ENCODE measurements at places on chromosomes 6 and 20.

DNA sequence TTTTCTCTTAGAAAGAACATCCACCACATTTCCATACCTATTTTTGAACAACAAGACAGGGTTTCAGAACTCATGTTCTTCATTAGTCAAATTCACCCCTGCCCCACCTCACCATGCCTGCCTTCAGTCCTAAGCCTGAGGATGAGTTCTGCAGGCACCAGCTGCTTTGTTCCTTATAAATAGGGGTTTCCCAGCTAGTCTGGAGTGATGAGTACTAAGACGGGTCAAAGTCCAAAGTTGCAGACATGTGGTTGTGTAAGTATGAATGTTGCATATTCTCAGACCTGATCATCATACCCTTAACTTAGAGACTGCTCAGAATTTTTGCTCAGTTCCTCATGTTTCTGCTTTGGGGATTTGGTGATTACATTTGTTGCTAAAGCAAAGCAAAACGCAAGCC, 257.7 kb upstream of the CDYL start:
- no peak for DNase-seq

DNA sequence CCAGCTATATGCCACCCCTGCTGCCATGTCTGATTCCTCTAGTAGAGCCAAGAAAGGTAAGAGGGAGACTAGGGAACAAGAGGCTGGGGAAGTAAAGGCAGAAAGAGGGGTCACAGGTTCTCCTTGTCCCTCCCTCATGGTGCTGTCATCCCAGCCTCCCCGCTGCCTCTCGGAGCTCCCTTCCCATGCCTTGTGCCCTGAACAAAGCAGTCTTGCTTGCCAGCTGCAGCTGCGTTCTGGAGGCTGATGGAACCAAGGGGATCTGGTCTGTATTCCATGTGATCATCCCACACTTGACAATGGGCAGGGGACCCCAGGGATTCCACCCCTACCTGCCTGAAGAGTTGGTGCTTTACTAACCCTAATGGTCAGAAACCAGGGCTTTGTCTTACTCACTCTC, 61.4 kb downstream of the DAAM2 start:
- DNase-seq = no peak

GRCh38 chr20:50455656-50456451, 54.3 kb upstream of the PTPN1 start:
- no peak for DNase-seq

DNA sequence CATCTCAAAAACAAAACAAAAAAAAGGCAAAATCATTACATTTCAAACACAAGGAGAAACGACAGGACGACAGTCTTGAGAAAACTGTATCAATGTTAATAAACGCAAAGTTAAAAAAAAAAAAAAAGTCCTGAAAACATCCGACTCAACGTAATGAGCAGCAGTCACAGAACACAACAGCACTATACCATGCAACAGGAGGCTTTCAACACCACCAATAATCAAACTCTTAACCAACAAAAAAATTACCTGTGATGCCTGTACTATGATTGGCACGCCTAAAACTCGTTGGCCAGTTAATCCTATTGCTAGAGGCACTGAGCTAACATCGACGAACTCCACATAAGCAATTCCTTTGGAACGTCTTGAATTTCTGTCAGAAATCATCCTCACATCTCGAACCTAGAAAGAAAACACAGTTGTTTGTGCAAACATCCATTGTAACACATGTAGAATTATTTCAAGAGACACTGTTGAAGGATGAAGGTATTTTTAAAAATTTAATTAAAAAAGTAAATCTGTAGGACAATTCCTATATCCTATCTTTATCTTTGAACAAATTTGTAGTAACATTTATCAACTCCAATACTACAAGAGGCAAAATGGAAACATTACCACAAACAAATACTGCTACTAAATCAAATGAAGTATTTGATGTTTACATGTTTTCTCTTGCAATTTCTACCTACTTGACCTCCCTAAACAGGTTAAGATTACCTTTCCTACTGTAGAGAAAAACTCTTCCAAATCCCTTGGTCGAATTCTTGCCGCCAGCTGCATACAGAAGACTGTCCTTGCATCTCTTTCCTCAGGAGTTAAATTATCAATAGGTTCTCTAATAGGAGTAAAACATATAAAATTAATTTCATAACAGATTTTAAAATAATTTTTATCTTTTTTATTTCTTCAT, 17.5 kb downstream of the RBM39 start:
- no peak for DNase-seq

- DNase-seq = no peak
Observed at GRCh38 chr6:1436334-1437306, 47.2 kb downstream of the FOXF2 start.

DNA sequence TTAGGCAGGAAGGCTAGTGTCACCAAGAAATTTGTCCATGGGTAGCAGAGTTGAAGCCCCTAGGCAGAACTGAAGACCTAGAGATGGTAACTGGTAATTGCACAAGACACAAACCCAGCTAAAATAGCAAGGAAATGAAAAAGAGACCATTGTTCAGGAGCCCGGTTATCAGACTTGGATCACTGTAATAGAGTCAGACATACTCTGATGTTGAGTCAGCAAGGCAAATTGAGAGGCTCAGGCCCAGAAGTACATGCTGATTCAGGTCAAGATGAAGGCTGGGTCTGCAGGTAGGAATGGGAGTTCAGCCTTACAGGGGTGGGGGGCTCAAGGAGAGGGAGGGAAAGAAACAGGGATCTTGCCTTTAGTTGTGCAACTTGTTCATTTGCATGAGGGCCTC, 6.5 kb upstream of the TMEM242 start:
- no peak for DNase-seq

DNA sequence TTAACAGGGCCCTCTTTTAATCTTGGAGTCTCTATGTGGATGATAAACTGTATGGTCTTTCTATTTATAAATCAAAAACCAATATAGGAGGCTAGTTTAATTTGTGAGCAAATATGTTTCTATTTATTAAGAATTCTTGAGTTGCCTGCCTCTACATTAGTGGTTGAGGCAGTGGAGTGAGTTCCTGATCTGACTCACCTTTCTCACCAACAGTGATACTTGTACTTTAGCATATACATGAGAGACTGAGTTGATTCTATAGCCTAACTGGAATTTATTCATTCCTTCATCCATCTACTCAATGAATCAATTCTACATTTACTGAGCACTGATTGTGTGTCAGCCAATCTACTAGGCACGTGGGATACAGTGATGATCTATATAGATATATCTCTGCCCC, 126.9 kb downstream of the TRMT11 start:
- no peak for DNase-seq

GRCh38 chr6:56759521-56759920, 116.8 kb upstream of the DST start:
- no peak for DNase-seq

- no peak for DNase-seq
Observed at GRCh38 chr6:74415056-74415455, 719.1 kb downstream of the CD109 start.

DNA sequence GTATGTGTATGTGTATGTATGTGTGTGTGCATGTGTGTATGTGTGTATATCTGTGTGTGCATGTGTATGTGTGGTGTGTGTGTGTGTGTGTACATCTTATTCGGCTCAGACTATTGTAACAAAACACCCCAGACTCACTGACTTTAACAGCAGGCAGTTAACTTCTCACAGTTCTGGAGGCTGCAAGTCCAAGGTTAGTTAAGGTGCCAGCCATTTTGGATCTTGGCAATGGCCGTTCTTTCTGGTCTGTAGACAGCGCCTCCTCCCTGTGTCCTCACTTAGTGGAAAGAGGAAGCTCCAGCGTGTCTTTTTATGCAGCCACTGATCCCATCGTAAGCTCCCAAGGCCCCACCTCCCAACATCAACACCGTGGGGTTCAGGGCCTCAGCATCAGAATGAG, 128.3 kb upstream of the THBS2 start:
- DNase-seq = no peak

- DNase-seq = no peak
Observed at GRCh38 chr6:110325197-110325596, 33.0 kb downstream of the METTL24 start.

DNA sequence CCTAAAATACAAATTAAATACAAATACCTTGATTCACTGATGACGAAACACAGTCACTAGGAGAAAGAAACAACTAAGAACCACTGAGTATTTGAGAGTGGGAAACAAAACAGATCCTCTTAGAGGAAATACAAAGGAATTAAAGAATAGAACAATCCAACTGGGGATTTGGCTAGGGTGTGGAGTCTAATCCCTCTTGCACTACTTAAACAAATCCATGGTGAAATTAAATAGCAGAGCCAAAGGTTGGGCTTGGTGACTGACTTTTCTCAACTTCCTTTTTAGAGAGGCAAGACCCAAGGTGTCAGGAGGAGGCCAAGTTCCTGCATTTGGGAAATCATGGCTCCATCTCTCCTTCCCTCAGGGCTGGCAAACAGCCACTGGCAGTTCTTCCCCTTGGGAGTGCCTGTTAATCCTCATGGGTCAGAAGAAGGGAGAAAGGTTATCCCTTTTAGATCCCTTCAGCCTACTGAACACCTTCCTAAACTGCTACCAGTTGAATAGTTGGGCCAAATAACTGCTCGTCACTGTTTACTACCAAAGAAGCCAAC, 101.2 kb upstream of the TRAF3IP2 start:
- DNase-seq = no peak

GRCh38 chr6:13453771-13454251, 33.6 kb downstream of the GFOD1 start:
- no peak for DNase-seq

GRCh38 chr6:19860235-19860877, 23.2 kb downstream of the ID4 start:
- DNase-seq = no peak

- DNase-seq = no peak
Observed at GRCh38 chr6:100892116-100892515, 11.0 kb upstream of the ASCC3 start.

GRCh38 chr6:43933148-43933885, 163.3 kb downstream of the VEGFA start:
- no peak for DNase-seq

GRCh38 chr6:41488433-41489119, 57.6 kb upstream of the FOXP4 start:
- DNase-seq = no peak

DNA sequence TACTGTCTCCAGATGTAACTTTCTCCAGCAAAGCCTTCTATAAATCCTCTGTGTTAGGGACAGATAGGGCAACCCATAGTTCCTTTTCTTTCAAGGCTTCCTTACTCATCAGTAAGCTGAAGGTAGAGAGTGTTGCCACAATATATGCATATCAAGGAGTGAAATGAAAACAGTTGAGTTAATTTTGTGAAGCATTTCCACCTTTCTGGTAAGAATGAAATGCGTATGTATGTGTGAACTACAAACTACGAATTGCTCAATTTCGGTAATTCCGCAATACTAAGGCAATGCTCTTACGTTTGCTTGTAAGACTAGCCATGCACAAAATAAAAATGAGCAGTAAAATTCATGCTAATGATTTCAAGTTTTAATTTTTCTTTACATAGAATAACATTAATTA, 61.2 kb upstream of the HBS1L start:
- no peak for DNase-seq

- no peak for DNase-seq
Observed at GRCh38 chr6:8195040-8195713, 92.8 kb upstream of the EEF1E1 start.

Measured in stimulated activated CD8-positive, alpha-beta memory T cell treated with anti-CD3 and anti-CD28 coated beads, Interleukin-4, amount 100 ng/mL, for 1 hour (primary cell).